ENCODE measurements at places on chromosomes 12 and 14.

DNA sequence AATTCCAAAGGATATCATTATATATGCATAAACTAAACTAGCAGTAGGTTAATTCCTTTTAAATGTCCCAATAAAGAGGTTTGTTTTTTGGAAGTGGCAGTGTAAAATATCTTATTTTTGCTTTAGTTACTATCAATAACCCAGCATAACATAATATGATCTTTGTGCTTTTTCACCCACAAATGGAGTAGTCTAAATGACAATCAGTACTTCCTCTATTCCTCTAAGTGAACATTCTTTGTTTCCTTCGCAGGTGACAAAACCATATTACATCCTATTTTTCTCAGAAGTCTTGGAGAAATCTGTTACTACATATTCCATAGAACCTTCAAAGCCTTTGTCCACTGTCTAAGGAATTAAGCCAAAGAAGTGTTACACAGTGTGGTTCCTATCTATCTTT is 62.5 kb downstream of the MED13L start:
- no peak for DNase-seq

GRCh38 chr12:66503746-66504145 is 175.1 kb downstream of the GRIP1 start:
- DNase-seq = no peak

DNA sequence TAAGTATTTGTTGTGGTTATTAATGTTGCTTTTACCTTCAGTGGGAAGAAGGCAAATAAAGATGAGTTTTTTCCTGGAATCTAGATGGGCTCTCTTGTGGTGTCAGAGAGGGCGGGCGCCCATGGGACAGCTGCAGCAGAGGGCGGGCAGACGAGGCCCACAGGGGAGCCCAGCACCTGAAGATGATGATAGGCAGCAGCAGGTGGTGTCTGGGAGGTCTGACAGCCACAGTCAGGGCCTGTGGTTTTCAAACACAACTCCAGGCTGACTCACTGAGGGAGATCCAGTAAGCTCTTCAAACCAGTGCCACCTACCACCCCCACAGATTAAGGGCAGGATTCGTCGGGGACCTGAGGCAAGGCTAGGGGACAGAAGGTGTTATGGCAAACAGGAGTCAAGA is 42.8 kb downstream of the NKX2-1 start:
- no peak for DNase-seq

- no peak for DNase-seq
Observed at GRCh38 chr12:52121824-52122539, 42.5 kb downstream of the SMIM41 start.

DNA sequence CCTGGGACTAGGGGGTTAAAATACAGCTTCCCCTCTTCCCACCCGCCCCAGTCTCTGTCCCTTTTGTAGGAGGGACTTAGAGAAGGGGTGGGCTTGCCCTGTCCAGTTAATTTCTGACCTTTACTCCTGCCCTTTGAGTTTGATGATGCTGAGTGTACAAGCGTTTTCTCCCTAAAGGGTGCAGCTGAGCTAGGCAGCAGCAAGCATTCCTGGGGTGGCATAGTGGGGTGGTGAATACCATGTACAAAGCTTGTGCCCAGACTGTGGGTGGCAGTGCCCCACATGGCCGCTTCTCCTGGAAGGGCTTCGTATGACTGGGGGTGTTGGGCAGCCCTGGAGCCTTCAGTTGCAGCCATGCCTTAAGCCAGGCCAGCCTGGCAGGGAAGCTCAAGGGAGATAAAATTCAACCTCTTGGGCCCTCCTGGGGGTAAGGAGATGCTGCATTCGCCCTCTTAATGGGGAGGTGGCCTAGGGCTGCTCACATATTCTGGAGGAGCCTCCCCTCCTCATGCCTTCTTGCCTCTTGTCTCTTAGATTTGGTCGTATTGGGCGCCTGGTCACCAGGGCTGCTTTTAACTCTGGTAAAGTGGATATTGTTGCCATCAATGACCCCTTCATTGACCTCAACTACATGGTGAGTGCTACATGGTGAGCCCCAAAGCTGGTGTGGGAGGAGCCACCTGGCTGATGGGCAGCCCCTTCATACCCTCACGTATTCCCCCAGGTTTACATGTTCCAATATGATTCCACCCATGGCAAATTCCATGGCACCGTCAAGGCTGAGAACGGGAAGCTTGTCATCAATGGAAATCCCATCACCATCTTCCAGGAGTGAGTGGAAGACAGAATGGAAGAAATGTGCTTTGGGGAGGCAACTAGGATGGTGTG is 1.9 kb downstream of the GAPDH start:
- DNase-seq = no peak

All from GOT3 (cell line).